ENCODE measurements at places on chromosomes 5 and 9.

GRCh38 chr5:40025586-40025985, 600.8 kb upstream of the DAB2 start:
- DNase-seq, result no peak

- DNase-seq, result no peak
Measured at GRCh38 chr5:141040093-141040770, 10.9 kb upstream of the PCDHB1 start.

DNA sequence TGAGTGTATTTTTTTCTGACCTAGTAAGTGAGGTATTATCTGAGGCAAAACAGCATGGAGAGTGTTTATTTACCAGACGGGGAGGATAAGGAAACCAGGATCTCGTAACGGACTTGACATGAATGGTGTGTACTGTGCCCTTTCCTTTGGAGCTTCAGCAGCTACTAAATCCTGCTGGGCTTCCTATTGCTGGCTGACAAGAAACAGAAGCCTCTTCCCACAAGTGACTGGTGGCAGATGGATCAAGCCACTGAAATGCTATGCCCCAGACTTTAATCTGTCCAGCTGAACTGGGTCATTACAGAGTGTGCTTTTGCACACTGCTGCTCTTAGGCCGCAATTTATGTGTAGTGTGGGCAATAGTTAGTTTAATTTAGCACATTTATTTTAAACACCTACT, 162.7 kb upstream of the MRPS30 start:
- DNase-seq, result no peak

DNA sequence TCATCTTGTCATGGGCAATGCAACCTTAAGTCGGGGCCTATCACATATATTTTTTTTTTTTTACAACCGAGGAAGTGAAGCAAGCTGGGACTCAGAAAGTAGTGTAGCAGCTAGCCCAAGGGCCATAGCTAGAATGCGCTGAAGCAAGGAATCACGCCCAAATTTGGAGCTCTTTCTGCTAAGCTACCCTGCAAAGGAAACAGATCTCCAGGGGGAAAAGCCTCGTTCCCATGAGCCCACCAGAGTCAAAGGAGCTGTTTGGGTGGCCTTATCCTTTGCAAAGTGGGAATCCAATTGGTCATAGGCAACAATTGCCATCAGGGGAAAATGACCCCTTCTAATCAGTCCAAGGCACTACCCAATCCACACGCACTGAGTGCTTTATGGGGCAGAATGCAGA, 390.4 kb downstream of the EBF1 start:
- no peak for DNase-seq

DNA sequence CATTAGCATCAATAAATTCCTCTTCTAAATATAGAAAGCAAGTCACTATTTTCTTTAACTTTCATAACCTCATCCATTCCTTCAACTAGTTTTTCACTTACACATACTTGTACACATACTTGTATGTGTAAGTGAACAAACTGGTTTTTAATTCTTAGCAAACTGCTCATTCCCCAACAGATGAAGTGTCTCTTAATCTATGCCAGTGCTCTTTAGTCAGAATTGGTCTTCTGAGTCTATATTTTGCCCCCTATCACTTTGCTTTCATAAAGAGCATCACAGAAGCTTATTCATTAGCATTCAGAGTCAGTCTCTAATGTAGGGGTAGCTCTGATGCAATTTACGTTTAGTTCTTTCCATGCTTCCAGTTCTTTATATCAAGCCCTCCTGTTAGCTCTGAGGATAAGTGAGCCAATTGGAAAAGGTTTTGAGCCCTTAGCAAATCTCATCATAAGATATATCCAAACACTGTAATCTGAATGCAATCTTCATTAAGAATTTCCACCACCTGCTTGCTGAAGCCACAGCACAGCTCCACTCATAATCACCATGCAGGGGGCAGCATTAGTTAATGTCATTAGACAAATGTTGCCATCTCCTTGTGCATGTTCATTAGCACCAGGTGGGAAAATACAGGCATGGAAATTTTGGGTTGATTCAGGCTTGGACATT, 178.5 kb upstream of the SLC24A2 start:
- no peak for DNase-seq

- no peak for DNase-seq
Measured at GRCh38 chr9:4936823-4937222, 48.2 kb upstream of the JAK2 start.

DNA sequence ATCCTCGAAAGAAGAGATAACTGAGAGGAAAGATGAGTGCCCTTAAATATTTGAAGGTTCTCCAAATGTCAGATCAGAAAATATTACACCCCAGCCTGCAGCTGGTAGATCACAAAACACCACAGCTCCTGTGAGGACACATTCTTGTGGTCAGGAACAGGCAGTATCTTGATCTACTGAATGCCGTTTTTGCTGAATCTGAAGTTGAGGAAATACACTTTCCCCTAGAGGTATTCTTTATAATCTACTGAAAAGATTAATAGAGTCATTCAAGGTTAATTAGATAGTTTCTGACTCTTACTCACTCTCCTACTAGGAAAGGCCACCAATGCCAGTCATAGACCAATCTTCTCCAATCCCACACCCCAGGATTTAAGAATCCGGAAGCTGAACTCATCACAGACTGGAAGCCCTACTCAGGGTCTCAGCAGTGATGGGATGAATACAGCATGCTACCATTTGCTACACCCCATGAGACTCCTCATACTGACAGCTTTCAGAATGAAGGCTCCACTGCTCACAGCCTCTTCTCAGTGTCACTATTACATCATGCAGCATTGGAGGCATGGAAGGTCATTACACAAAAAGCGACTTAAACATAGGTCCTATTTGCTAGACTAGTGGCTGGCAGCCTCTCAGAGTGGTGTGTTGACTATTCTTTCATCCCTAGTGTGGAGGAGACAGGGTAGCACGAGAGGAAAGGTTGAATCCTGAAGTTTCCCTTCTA, 143.9 kb upstream of the SLC1A3 start:
- no peak for DNase-seq

DNA sequence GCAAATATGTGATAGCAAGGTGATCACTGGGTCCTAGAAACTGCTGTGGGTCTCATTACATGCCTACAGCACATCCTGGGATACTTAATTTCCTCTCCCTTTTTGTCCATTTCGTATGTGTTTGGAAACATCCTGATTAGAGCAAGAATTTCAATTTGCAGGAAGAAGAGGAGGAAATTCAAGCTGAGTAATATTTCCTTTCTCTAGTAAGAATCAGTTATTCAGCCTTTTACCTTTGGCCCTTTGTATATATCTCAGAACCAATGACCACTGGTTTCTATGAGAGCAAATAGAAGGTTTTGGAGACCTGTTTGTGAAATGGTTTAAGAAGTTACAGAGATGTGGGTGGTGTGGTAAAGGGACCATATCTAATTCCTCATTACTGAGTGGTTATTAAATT, 171.6 kb downstream of the RMI1 start:
- no peak for DNase-seq

GRCh38 chr5:145104106-145104505, 731.0 kb downstream of the PRELID2 start:
- no peak for DNase-seq

DNA sequence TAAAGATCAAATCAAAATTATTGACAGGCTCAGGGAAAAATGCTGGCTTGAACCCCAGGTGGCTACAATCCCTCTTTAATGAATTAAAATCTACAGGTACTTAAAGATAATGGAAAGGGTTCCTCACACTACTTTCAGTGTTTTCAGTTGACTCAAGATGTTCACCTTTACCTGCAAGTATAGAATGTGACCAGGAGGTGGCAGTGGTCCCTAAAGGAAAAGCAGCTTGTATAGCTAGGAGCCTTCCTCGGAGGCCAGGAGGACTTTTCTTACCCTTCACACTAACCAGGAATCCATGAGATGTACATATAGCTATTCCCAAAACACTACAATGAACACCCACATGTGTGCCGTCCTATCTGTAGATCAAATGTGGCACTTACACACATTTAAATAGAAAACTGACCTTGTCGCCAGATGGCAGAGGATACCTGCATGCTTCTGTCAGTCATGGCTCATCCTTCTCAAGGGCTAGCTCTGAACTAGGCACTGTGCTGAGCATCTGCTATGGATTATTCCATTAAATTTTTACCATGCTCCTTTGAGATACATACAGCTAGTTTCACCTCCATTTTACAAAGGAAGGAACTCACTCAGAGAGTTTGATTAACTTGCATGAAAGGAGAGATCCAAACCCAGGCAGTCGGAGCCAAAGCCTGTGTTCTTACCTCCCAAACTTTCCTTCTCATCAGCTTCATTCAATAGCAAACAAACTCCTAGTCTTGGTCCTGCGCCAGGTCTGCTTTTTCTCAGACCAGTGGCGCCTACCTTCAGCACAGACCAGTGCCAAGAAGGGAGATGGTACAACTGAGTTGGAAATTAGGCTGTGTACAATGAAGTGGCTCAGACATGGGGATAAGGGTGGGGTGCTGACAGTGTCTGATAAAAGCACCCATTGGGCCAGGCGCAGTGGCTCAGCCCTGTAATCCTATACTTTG, 24.5 kb downstream of the C9orf152 start:
- DNase-seq, result no peak

DNA sequence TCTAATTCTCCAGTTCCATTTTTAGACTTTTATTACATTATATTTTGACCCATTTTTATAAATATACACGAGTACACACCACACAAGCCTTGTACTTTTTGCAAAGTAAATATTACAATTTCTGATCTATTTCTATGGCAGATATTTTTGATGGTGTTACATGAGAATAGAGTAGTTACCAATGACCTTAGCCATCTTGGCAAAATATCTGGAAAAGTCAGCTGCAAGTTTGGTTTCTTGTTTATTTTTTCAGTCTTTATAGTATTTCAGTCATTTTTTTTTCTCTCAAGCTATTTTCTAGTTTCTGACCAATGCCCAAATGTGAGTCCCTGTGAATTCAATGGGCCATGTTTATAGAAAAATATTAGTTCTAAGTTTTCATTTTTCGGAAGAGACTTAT, 64.0 kb upstream of the TMC1 start:
- no peak for DNase-seq

- DNase-seq, result no peak
Measured at GRCh38 chr5:142842994-142843905, 73.1 kb downstream of the ARHGAP26 start.

GRCh38 chr9:99046542-99047071, 58.3 kb upstream of the TGFBR1 start:
- no peak for DNase-seq

- DNase-seq, result no peak
Measured at GRCh38 chr5:41213340-41213739, at the start of gene C6. Gene C6 (minus strand): TSS chr5:41213532. CDS start chr5:41203230, 10,302 bp downstream.

- no peak for DNase-seq
Measured at GRCh38 chr9:98335661-98336060, 80.2 kb upstream of the TBC1D2 start.

DNA sequence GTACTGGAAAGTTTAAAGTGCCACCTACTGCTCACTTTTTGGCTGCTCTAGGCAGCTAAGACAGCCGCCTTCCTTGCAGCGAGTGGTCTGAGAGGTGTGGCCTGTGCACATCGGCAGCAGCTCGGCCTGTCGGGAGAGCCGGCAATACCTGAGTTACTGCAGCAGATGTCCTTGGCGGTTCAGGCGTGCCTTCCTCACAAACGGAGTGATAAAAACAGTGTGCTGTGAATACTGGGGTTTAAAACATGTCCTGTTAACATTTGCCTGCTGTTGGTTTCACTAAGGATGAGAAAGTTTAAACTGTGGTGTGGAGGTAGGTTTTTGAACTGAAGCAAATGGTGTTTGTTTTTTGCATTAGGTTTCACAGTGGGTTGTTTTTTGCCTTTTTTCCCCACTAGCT, 12.9 kb downstream of the TRAF2 start:
- DNase-seq, result no peak

- DNase-seq, result no peak
Measured at GRCh38 chr9:128770286-128771030, 1.3 kb downstream of the ZER1 start.

DNA sequence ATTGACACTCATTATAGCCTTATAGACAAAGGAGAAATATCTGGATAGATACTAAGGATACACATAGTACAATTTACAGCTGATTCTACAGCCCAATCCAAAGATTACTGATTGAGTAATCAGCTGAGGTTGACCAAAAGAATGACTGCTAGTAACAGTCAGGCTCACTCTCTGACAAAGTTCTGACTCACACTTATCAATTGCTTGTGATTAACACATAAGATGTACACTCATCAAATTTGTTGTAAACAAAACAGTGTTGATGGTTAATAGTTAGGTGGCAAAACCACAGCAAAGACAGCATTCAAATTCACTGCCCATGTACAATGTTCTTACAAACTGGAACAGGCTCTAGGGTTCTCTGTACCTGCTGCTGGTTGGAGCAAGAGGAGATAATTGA, 422.7 kb downstream of the TLE1 start:
- DNase-seq, result no peak

DNA sequence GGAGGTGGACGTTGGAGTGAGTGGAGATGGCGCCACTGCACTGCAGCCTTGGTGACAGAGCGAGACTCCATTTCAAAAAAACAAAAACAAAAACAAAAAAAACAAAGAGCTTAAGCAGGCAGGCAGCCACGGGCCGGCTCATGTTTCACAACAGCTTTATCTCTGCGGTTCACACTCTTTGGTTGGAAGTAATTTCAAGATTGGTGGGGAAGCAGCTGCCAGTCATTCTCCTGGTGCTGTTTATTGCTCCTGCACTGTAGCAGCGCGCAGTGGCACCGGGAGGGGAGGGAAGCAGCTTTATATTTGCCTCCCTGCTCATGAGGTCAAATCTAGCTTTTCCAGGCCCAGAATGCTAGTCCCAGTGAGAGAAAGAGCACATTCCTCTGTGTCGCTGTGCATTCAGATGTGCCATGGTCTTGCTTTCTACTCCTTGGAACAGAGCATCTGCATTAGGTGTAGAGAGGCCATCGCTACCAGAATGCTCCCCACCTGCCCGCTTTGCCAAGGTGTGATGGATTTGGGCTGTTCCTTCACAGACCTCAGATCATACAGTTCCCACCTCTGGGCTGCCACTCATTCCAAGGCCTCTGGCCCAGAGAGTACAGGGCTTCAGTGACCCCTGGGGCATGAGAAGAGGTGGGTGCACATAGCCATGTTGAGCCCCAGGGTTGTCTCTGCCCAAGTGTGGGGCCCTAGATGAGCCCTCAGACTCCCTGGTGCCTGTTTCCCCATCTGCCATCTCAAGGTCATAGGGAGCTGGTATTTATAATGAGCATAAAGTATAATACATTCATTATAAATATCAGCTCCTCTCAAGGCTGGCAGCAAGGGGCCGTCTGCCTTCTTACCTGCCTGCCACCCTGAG, 270.4 kb downstream of the MED10 start:
- no peak for DNase-seq

- DNase-seq, result no peak
Measured at GRCh38 chr5:77774981-77775789, 954 bp downstream of the TBCA start.

GRCh38 chr9:38017149-38017884, 51.7 kb downstream of the SHB start:
- DNase-seq, result no peak

- DNase-seq, result no peak
Measured at GRCh38 chr9:97484134-97484533, 17.3 kb upstream of the TMOD1 start.

- no peak for DNase-seq
Measured at GRCh38 chr5:9009931-9010651, 535.8 kb downstream of the SEMA5A start.

GRCh38 chr9:136907011-136907914, 20.9 kb downstream of the TRAF2 start:
- DNase-seq, result no peak

Measured in naive thymus-derived CD8-positive, alpha-beta T cell (primary cell).